ENCODE measurements at places on chromosomes 2 and 18.

GRCh38 chr2:66888791-66889631 is 454.1 kb downstream of the MEIS1 start:
- peak; percentile 98 for DNase-seq

DNA sequence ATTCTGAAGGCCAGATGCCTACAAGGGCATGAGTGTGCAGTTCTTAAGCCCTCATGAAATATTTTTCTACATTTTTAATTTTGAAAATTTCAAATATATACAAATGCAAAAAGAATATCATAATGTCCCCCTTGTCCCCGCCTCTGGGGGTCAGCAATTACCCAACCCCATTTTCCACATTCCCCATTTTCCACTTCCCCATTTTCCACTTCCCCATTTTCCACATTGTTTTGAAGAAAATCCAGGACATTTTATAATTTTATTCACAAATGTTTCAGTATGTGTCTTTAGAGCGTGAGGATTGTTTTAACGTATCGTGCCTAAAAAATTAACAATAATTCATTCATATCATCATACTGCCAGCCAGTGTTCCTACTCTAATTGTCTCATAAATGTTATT is 403.6 kb upstream of the RAB6C start:
- no peak for DNase-seq

- peak; percentile 85 for DNase-seq
These were observed 53.8 kb upstream of the SPTBN1 start for GRCh38 chr2:54402350-54402749.

- peak; percentile 58 for DNase-seq
These were observed 575 bp downstream of the TMEM150A start for GRCh38 chr2:85601771-85602475.

DNA sequence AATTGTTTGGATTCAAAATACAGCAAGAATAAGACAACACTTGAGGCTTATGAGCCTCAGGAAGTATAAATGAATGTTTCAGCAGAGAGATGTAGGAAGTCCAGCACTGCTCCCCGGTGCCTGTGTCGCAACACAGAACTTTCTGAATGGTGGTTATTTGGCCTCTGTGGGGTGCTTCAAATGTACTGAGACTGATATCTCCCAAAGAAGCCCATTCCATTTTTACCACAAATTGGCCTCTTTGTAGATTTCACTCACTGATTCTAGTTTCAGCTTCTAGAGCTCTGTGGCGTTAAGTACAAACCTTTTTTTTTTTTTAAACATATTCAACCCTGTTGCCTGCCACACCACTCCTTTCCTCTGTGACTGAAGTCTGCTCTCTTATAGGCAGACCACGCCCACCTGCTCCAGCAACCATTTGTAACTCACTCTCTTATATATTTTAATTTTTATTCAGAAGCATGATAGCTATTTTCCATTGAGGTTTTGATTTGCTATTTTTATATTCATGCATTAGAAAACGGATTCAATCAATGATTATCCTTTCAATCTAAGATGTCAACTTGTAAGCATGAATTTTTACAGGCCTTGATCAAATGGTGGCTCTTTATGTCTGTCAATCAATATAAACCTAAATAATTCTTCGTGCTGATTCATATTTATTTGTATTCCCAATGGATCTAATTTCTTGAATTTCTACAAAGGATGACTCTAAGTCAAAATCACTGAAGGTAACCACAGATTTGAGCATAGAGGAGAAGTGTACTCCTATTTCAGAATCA is 277.1 kb upstream of the CCDC68 start:
- peak; percentile 65 for DNase-seq

DNA sequence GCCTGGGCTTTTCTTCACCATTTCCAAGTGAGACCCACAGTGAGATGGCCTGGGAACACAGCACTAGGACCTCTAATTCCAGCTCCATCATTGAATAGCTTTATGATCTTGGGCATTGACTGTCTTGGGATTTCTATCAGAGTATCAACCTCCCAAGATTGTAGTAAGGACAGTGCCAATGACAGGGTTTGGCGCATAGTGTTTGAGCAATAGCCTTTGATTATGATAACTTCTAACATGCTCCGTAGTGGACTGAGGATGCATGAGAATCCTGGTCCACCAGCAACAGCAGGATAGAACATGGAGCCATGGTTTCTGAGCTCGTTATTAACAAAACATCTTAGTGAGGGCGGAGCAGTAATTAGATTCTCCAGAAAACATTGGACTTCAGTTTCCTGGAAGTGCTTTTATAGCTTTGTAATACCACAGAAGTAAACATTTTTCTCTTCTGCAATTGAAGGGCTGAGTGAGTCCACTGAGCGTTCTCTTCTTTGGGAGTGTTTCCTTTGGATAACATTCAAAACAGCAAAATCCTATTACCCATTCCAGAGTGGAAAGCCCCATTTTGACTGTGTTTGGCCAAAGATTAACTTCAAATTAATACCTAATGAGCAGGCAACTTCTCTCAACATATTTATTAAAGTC is 63.7 kb downstream of the IL1R2 start:
- DNase-seq = peak; percentile 74
